Suppressor macrophage treated with lipopolysaccharide for 1 hour (primary cell): ENCODE measurements at places on chromosomes 12 and 14.
A peak's percentile ranks its signal among the peaks of the same experiment; 100 is the strongest.

GRCh38 chr12:94570161-94570560 lies 80.2 kb downstream of the TMCC3 start:
- no peak for DNase-seq

DNA sequence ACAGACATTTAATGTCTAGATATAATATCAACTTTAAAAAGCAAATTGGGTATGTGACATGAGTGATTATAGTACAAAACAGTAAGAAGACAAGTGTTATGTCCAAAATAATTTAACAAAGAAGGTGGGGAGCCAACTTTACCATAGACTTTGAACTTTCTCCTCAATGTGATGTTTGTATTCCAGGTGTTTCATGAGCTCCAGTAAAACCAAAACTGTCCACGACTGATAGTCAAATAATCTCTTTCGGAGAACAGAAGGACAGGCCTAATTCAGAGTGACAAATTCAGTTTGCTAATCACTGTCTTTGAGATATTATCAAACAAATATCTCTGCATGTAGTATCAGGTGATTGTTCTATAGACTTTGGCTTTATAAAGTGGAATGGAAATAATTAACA lies 1112.6 kb downstream of the SLC6A15 start:
- DNase-seq, result no peak

DNA sequence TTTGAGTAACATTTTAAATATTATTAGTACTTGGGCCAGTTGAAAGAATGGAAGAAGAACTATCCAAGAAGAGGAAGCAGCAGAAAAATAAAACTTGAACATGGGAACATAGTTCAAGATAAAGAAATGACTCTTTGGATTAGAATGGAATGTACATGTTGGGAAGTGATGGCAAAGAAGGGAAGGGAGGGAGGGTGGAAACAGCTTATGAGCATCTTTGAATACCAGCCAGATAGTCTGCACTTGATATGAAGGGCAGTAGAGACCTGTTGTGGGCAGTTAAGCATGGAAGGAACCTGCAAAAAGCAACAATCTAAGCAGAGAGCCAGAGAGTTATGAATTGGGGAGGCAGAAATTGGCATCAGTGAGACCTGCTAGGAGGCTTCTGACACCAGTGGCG lies 10.0 kb upstream of the IL22 start:
- no peak for DNase-seq

DNA sequence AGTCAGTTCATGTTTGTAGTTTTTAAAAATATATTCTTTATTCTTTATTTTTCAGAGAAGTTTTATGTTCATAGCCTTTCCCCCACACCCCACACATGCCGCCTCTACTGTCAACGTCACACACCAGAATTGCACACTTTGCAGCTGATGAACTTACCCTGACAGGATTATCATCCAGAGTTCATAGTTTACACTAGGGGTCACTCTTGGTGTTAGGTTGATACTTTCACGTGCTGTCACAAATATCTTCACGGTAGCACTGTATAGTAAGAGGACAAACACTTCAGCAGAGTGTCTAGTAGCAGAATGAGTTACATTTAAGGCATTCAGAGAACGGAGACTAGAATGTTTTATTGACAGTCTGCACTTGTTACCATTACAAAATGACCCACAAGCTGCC lies 5.1 kb downstream of the DPPA3 start:
- DNase-seq, result peak; percentile 58

DNA sequence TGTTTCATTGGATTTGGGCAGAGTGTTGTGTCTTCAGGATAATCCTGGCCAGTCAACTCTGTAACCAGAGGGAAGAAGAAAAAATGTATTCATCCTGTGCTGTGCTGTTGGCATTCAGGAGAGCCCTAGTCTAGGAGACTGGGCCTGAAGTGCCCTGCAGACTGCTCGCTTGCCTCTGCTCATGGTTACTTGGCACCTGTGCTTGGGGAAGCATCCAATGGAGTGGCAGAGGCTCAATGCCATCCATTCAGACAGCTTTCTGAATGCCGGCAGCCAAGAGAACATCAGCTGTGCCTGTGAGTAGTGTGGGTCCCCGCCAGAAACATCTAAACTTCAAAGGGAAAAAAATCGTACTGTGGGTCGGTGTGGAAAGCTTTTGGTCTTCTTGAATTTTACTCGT lies 124.2 kb downstream of the SRGAP1 start:
- DNase-seq, result no peak

- DNase-seq, result peak; percentile 40
Observed at GRCh38 chr14:22588526-22589095, 413 bp downstream of the DAD1 start.

- no peak for DNase-seq
Observed at GRCh38 chr14:87076146-87076545, 916.8 kb downstream of the GALC start.

- DNase-seq, result no peak
Observed at GRCh38 chr14:25518364-25518763, 468.4 kb upstream of the STXBP6 start.

- no peak for DNase-seq
Observed at GRCh38 chr12:97112136-97112535, 205.1 kb downstream of the NEDD1 start.

DNA sequence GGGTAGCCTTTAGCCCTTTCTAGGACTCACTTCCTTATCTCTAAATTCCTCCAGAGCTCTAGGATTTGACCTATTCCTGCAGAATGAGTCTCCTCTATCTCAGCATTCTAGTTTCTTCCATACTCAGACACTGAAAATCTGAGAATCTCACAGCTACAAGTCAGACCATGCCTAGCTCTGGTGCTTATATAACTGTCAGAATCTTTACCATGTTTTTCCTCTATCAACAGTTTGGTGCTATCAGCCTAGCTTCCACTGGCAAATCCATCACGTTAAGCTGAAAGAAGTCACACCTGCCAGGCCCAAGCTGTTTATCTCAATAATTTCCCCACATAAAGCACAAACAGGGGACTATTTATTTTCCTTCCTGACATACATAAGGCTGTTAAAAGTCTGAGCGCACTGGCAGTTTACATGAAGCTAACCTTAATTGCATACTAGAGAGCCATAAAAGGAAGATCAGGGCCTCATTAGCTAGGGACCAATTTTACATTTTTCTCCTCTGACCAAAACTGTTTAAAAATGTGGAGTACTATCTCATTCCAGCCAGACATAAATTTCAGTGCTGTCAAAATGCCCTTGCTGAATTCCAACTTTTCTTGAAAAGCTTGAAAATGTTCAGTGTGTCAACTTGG lies 270.5 kb downstream of the C12orf75 start:
- DNase-seq, result no peak

GRCh38 chr12:52121824-52122539 lies 42.5 kb downstream of the SMIM41 start:
- DNase-seq, result peak; percentile 80

DNA sequence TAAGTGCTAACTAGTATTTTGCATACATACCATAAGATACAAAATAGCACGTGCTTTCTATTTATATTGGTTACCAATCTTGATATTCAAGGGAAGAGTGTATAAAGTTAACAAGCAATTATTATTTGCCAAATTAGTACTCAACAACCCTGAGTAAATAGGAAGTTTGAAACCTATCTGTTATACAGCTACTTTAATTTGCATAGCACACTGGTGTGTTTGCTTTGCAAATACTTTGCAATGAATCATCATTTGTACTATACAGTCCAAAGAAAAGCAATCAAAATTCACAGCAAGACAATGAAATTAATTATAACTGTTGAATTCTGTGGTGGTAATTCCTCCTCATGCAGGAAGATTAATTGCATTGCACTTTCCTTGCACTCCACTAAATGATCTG lies 469.1 kb downstream of the PRKD1 start:
- no peak for DNase-seq
